ENCODE measurements at places on chromosomes 7 and 10. TPM values are rescaled to one million over a fixed set of nuclear protein-coding genes. Genes with fewer than 3 reads are reported as not detected.

DNA sequence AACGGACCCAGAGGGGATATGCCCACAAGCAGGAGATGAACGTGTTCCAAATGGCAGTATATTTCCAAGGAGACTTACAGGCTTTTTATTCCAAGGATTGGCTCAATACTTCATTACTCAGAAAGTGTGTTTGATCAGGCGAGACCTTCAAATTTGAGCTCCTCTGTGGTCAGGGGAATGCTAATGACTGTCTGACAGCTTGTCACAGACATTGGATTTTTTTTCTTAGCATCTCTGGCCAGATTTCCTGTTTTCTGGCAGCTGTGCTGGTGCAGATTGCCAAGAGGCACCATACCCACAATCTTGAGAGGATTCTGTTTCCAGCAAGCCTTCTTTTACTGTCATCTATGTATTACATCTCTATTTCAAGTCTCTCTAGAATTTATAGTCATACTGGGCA, 93.8 kb downstream of the C1GALT1 start:
- DNase-seq = no peak

- DNase-seq = no peak
These were observed 143.7 kb downstream of the GPAM start for GRCh38 chr10:112039823-112040222.

The SORBS1 gene
- 0.36 TPM for polyA plus RNA-seq

- no peak for DNase-seq
These were observed 3.4 kb downstream of the CALHM2 start for GRCh38 chr10:103448746-103449145.

- DNase-seq = no peak
These were observed 113.6 kb upstream of the RET start for GRCh38 chr10:42963312-42963711.

DNA sequence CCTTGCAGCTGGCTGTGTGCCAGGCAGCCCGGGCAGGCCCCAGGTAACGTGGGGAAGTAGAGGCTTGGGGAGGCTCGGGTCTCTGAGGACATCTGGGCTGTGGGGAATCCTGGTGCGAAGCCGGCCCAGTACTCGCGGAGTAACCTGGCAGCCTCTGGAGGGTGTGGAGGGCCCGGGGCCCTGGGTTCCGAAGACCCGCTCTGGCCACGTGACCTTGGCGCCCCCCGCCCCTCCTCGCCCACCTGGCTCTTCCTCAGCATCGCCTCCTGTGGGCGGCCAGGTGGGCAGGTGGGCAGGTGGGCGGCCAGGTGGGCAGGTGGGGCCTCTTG, 143.1 kb downstream of the WDR37 start:
- no peak for DNase-seq

The SLC18A3 gene
- polyA plus RNA-seq = 1.7 TPM

DNA sequence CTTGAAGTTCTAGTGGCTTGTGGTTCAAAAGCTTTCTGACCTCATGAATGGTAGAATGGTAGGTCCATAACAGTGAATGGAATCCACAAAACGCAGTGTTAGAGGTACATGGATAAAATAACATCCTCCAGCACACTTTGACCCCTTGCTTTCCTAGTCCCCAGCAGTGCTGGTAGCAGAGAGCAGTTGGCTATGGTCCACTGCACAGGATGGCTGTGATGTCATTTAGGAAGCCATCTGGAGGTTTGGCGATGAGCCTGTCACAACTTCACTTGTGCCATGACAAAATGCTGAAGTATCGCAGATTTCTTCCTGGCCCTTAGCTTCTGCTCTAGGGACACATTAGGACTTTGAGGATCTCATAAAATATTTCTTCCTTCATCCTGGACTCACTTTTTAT, 300.0 kb upstream of the FZD8 start:
- DNase-seq = no peak

The AP4M1 gene
- 39.2 TPM for polyA plus RNA-seq

The SPDYE6 gene
- polyA plus RNA-seq = not detected

GRCh38 chr7:118076564-118076963, 107.4 kb upstream of the LSM8 start:
- no peak for DNase-seq

The STEAP4 gene
- polyA plus RNA-seq = not detected

DNA sequence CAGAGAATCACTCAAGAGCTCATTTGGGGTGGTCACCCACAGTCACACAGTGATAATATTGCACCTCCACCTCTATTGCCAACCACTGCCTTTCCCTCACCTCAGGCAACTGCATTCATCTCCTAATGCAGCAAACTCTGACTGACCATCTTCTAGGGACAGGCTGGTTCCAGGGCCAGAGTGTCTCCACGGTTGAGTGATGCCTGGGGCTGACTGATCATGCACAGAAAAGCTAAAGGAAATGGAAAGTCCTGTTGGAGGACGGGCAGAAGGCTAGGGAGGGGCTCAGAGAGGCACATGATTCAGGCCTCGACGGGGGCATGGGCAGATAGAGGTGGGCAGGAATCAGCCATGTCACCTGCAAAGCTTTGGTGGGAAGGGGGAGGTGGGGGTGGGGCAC, 127.1 kb upstream of the TNS3 start:
- DNase-seq = no peak

DNA sequence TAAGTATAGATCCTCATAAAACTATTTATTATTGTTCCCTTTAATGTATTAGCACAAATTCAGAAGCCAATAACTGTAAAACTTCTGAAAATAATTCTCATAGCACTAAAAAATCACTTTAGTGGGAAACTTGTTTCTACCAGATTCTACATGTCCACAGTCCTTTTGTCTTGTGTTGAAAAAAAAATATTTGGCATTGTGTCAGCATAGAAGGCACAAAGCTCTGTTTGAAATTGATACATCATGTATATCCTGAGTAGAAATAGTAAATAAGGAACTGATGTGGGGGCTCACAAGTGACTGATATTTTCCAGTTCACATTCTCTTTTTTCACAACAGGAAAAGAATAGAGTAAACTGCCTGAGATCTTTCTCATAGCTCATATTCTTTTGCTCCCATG, 134.6 kb downstream of the GRM3 start:
- DNase-seq = no peak

Measured in SK-N-SH (cell line).